MCF 10A (cell line): ENCODE measurements at places on chromosomes 1 and 21.

DNA sequence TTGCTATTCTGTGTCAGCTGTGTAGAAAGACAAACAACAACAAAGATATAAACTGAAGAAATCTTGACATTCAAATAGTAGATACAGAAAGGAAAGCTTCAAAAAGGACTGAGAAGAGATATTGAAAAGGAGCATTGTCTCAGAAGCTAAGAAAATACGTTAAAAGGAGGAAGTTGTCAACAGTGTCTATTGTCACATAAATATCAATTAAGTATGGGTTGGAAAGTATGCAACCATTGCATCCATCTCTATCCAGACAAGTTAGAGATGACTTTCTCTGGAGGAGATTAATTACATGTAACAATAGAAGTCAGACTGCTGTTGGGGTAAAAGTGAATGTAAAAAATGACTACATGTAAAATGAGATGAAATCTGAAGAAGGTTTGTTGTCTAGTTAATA is 29.7 kb upstream of the BRINP3 start:
- H3K4me1 ChIP-seq, result no peaks in the 10 kb centered on the region
- no peak overlapping the region for H3K27ac ChIP-seq
- DNase-seq, result no peak
- H3K4me3 ChIP-seq, result no peak overlapping the region
- H3K27me3 ChIP-seq, result no peaks in the 10 kb centered on the region

- H3K36me3 ChIP-seq, result peaks cover 7% of the 10 kb centered on the region
- no peaks in the 10 kb centered on the region for H3K27me3 ChIP-seq
- H3K27ac ChIP-seq, result peak overlapping the region; percentile 82
- no peak overlapping the region for H3K4me3 ChIP-seq
- DNase-seq, result no peak
These were observed 23.8 kb downstream of the UBE4B start for GRCh38 chr1:10056599-10056987.

DNA sequence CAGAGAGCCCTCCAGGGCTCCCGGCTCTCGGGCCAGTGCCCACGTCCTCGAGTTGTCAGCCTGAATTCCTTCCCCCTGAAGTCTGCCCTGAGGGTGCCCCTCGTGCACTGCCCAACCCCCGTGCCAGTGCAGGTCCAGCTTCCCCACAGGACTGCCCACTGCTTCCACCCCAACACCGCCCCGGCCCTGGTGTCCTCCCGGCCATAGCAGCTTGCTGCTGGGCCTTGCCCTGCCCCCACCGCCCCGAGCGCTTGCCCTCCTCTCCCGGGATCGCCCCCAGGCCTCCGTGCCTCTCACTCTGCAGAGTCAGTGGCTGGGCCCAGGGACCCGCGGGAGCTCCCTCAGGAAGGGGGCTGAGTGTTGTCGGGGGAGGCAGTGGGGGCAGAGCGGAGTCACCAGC is 24.1 kb upstream of the ARHGEF16 start:
- H3K4me1 ChIP-seq, result no peaks in the 10 kb centered on the region
- DNase-seq, result no peak
- no peak overlapping the region for H3K27ac ChIP-seq
- no peaks in the 10 kb centered on the region for H3K36me3 ChIP-seq

- H3K36me3 ChIP-seq, result no peaks in the 10 kb centered on the region
- H3K27ac ChIP-seq, result no peak overlapping the region
- peaks cover 50% of the 10 kb centered on the region for H3K27me3 ChIP-seq
- no peak overlapping the region for H3K4me3 ChIP-seq
- DNase-seq, result peak; percentile 67
- no peaks in the 10 kb centered on the region for H3K4me1 ChIP-seq
These were observed 85.4 kb upstream of the OLIG2 start for GRCh38 chr21:32940079-32941014.
